Cardiac atrium fibroblast (primary cell): ENCODE measurements at places on chromosomes 12 and 14. TPM values are rescaled to one million over a fixed set of nuclear protein-coding genes. Genes with fewer than 3 reads are reported as not detected.

The C12orf60 gene
- total RNA-seq, result 0.49 and 0.54 TPM in 2 replicates

The SOX5 gene
- total RNA-seq, result 0.16 and 0.90 TPM in 2 replicates

The HSPB8 gene
- 9.7 and 27.7 TPM in 2 replicates for total RNA-seq

The PLEK2 gene
- total RNA-seq, result 1.8 and 3.9 TPM in 2 replicates

The ESYT1 gene
- 185 and 212 TPM in 2 replicates for total RNA-seq

The DEGS2 gene
- not detected in 2 replicates for total RNA-seq

The GLIPR1L2 gene
- total RNA-seq, result 0.18 and 15.6 TPM in 2 replicates
